Activated CD8-positive, alpha-beta memory T cell treated with anti-CD3 and anti-CD28 coated beads, Interleukin-2, amount 50 U/mL, for 4 hours (primary cell): ENCODE measurements at places on chromosomes 1 and 21.

- DNase-seq: no peak
Measured at GRCh38 chr1:93416183-93416582, 31.7 kb upstream of the FNBP1L start.

- no peak for DNase-seq
Measured at GRCh38 chr1:216682752-216683151, 40.5 kb downstream of the ESRRG start.

DNA sequence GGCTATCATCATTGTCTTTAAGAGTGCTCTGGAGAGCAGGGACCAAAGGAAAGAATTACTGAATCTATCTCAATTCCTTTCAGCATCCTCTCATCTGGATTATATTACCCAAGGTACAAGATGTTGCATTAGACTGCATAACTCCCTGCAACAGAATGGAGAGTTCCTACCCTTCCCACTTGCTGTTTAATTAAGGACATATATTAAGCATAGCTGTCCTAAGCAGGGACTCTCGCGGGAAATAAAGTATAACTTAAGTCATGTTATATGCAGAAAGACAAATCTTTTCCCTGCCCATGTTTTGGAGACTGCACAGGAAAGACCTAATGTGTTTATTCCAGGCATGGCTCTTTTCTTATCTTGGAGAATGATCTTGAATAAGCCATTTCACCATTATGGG lies 6.8 kb upstream of the JAM2 start:
- DNase-seq: no peak

DNA sequence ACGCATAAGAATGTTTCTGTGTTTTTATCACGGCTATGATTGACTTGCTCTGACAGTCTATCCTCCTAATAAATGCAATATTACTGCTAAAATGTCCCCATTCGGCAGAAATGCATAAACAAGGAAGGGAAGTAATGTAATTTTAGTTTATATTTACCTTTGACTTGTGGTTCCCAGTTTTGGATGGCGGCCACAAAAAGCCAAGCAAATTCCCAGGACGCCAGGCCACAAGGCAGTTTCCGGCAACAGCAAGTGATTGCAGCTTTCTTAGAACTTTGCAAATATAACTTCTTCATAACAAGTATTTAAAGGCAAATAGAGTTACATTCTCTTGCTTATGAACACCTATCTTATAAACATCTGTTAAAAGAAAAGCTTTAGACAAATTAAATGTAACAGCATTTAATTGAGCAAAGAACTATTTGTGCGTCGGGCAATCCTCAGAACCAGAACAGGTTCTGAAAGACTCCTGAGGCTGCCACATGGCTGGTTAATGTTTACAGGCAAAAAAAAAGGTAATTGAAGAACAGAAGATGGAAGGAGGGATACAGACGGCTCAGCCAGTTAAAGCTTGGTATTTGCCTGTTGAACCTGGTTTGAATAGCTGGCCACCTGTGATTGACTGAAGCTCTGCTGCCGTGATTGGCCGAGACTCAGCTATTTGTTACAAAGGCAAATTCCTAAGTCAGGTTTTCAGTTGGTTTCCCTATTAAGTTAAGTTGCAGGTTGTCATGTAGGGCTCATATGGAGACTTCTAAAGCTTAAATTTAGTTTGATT lies 80.8 kb downstream of the C21orf91 start:
- no peak for DNase-seq

- no peak for DNase-seq
Measured at GRCh38 chr1:239547987-239548386, 161.6 kb downstream of the CHRM3 start.

- no peak for DNase-seq
Measured at GRCh38 chr1:19457607-19458006, 27.7 kb downstream of the CAPZB start.

- DNase-seq: no peak
Measured at GRCh38 chr1:204263254-204263910, 49.6 kb upstream of the GOLT1A start.

DNA sequence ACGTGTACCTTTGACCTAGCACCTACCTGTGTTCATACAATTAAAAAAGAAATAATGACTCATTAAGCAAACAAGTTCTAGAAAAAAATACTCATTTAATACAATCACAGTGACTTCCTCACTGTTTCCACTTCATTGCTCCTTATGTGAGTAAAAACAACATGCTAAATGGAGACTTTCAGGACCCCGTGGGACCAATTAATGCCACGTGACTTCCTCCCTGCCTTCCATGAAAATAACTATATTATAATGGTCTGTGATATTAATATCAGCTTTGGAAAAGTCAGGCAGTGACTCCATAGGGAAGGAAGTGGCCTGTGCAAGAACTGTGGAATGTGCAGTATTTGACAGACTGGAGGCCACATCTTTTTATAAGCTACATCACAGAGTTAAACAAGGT lies 337.8 kb downstream of the HLX start:
- DNase-seq: no peak

- no peak for DNase-seq
Measured at GRCh38 chr1:104933846-104934245, 1184.1 kb downstream of the AMY1C start.

DNA sequence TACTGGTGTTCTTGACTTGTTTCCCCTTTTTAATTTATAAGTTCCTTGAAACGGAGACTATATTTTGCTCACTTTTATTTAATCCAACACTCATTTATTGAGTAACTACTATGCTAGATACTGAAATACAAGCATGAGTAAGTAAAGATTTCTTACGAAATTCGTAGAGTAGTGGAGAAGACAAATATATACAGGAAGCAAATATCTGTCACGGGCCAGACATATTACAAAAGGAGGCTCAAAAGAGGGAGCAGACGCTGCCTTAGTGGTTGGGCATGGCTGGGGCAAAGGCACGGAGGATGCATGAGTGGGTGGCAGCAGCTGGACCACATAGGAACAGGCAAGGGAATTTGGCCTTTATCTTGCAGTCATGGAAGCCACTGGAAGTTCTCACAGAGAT lies 6.8 kb downstream of the NCF2 start:
- DNase-seq: no peak

DNA sequence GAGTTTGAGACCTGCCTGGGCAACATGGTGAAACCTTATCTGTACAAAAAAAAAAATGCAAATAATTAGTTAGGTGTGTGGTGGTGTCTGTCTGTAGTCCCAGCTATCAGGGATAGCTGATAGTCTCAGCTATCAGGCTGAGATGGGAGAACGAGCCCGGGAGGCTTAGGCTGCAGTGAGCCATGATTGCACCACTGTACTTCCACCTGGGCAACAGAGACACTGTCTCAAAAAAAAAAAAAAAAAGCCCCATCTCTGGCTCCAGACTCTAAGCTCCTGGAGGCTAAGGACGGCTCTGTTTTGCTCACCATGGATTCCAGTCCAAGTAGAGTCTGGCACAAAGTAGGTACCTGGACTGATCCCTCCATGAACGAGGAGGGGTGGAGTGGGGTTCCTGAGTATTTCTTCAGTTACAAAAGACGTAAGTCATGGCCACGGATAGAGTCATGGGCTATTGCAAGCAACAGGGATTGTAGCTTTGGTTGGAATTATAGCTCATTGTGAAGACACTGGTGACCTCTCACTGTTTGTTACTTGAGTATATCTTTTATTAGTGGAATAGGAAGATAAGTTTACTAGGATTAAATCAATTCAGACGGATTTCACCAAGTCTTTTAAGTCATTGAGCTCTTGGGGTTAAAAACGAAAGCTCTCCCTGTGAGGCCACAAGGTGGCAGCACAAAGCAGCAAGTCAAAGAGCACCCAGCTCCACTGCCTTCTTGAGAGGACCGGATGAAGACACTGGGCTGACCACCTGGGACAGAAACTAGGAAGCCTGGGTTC lies 35.6 kb upstream of the TMEM61 start:
- DNase-seq: peak; percentile 37

DNA sequence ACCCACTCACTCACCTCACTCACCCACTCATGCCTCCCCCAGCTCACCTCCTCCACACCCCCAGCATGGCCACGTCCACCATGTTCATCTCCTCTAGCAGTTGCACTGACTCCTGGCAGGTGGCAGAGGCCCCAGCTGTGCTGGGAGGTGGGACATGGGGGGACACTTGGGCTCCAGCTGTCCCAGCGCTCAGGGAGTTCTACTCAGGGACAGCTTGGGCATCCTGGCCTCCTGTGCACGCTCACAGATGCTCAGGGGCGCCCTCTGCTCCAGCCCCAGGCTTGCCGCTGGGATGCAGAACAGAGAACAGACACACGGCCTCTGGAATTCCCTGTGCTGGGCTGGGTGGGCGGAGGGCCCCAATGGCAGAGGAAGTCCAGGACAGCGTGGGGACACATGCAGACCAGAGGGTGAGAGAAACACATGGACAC lies 5.2 kb downstream of the KRTAP10-8 start:
- no peak for DNase-seq

GRCh38 chr1:212597487-212597886 lies 11.1 kb upstream of the ATF3 start:
- DNase-seq: no peak

- DNase-seq: no peak
Measured at GRCh38 chr1:114671011-114671938, 1.4 kb upstream of the DENND2C start.

DNA sequence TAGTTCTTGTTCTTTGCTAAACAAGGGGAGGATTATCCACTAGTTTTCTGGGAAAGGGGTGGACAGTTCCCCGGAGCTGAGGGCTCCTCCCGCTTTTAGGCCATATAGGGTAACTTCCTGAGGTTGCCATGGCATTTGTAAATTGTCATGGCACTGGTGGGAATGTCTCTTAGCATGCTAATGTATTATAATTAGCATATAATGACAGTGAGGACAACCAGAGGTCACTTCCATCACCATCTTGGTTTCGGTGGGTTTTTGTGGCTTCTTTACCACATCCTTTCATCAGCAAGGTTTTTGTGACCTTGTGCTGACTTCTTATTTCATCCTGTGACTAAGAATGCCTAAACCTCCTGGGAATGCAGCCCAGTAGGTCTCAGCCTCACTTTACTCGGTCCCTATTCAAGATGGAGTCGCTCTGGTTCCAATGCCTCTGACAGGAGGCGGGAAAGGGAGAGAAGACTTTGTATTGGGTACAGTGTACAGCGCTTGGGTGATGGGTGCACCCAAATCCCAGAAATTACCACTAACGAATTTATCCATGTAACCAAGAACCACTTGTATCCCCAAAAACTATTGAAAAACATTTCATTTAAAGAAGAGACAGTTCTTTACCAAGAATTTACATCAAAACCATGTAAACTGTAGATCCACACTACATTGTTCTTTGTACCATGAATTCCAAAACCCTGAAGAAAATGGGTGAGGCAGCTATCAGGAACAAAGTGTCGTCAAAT lies 8.7 kb upstream of the SLC2A5 start:
- no peak for DNase-seq

- DNase-seq: no peak
Measured at GRCh38 chr1:14894811-14895560, 258.6 kb upstream of the TMEM51 start.

DNA sequence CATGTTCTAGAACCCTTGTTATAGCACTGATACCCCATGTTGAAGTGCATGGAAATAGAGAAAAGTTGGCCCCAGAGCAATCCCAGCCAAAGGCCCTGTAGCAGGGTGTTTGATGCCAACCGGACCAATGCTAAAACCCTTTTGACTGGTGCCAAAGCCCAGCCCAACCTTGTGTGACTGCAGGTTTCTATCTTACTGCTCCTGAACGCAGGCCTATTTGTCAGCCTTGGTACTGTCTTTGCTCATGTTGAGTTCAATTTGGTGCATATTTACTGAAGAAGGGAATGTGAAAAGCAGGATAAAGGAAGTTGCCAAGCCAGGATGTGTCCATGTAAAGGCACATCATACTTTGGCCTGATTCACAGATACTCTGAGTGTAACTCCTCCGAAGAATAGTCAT lies 51.7 kb upstream of the NFASC start:
- no peak for DNase-seq
